ENCODE measurements at places on chromosomes 6 and 20. TPM values are rescaled to one million over a fixed set of nuclear protein-coding genes. Genes with fewer than 3 reads are reported as not detected.

Gene LPA
- 0.32 TPM for polyA plus RNA-seq

DNA sequence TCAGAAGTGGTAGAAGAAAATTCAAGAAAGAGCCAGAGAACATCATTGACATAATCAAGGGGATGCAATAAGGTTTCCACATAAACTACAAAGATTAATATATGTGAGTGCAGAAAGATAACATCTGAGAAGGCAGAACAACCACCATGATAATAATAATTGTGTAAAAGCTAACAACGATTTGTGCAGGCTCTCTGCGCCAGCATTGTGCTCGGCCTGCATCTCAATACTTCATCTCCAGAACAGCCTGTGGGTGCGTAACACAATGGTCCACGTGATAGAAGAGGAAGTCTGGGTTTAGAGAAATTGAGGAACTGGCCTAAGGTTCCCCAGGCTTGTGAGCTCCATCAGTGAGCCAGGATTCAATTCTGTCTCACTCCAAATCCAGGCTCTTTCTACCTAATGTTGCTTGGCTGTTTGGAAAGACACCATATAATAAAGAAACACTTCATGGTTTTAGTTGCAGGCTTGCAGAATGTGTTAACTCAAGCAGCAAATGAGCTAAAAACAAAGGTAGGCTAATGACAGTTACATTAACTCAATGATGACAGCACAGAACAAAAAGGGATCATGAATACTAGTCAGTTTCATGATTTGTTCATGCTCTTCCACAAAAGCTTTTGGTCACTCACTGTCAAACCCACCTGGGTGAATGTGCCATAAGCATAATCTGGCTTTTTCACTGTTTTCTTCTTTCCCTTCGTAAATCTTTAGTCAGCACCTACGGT, 71.2 kb downstream of the LY86 start:
- no peak for DNase-seq

- no peak for DNase-seq
Measured at GRCh38 chr6:158895661-158896060, 76.5 kb upstream of the EZR start.

DNA sequence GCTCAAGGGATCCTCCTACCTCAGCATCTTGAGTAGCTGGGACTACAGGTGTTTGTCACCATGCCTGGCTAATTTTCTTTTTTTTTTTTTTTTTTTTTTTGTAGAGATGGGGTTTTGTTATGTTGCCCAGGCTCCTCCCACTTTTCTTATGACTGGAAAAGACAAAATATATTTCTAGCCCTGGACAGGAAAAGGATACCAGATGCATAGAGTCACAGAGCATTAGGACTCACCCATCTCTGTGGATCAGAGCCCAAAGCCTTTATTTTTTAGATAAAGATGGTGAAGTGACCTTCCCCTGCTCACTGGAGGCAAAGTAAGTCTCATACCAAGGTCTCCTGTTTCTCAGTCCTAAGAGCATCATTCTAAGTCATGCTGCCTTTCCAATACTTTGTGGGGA, 3.4 kb downstream of the TRIM10 start:
- no peak for DNase-seq

GRCh38 chr6:56368491-56368890, 121.1 kb upstream of the COL21A1 start:
- no peak for DNase-seq

Gene NRM
- 33.4 TPM for polyA plus RNA-seq

Gene NRSN1
- polyA plus RNA-seq = 0.31 TPM

Gene BCAS1
- polyA plus RNA-seq = 3.3 TPM

GRCh38 chr6:19824058-19824807, 12.9 kb upstream of the ID4 start:
- DNase-seq = no peak

DNA sequence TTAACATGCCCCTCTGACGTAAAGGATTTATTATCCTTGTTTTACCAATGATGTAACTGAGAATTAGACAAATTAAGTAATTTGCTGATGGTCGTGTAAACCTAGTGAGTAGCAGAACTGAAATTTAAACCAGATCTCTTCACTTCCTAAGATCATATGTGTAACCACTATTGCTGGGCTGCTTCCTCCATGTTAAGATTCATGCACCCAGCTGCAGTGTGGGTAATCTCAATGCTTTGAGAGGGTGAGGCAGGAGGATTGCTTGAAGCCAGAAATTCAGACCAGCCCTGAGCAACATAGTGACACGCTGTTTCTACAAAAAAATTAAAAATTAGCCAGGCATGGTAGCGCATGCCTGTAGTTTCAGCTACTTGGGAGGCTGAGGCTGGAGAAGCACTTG, 97.9 kb downstream of the L3MBTL3 start:
- DNase-seq = no peak

DNA sequence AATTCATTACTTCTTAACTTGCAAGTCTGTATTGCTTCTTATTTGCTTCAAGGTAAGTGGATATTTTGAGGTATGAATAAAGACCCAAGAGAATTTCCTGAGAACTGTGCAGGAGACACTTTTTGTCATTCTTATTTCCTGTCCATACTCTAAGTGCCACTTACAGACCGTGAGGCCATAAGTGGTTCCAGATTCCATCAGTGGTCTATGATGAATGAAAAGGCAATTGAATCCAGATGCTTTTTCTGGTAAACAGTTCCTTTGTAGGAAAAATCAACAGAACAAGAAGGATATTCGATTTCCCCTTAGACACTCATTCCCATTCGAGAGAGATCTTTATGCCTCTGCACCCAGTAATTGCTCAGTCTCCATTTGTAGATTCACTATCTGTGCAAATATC, 58.3 kb upstream of the PDE10A start:
- DNase-seq = no peak

GRCh38 chr6:31659649-31660380, 763 bp downstream of the C6orf47 start:
- DNase-seq = no peak

Gene MYO6
- polyA plus RNA-seq = 103 TPM

GRCh38 chr6:151535476-151536187, 41.8 kb downstream of the CCDC170 start:
- DNase-seq = no peak

DNA sequence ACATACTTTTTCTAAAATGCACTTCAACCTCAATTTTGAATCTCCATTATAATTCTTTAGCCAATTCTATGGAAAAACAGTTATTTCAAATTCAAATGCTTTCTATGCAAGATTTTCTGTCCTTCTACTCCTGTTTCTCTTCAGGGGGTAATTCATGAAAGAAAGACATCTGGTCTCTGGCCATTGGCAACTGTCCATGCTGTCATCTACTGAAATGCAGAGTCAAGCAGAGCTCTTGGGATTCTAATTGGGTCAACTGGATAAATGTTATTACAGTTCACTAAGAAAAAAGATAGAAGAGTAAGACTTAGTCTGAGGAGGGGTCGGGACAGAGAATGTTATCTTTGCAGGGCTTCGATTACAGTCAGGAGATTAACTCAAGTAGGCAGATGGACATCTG, 22.0 kb upstream of the BMP5 start:
- no peak for DNase-seq

Gene SNX9
- 44.8 TPM for polyA plus RNA-seq

GRCh38 chr20:23917024-23917725, 37.6 kb upstream of the CST5 start:
- no peak for DNase-seq

Gene SNAP25
- polyA plus RNA-seq = 6.3 TPM

Gene HLA-DOB
- 0.26 TPM for polyA plus RNA-seq

Gene TMEM200A
- 26.4 TPM for polyA plus RNA-seq

Gene CLVS2
- polyA plus RNA-seq = 0.19 TPM

DNA sequence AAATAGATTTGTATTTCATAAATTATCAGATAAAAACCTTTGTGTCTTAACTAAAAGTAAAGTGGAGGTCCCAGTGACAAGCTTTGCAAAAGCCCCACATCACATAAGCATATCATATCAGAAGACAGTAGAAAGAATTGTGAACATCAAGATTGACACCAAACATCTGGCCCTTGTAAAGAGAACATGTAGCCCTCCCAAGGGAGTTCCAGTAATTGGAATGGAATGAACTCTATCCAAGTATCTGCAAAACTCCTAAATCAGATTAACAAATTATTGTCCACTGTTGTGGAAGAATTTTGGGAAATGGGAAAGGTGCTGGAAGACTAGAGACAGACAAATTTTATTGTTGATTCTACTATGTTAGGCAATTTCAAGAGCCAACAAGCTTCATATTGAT, 268.8 kb downstream of the KCNQ5 start:
- DNase-seq = no peak

DNA sequence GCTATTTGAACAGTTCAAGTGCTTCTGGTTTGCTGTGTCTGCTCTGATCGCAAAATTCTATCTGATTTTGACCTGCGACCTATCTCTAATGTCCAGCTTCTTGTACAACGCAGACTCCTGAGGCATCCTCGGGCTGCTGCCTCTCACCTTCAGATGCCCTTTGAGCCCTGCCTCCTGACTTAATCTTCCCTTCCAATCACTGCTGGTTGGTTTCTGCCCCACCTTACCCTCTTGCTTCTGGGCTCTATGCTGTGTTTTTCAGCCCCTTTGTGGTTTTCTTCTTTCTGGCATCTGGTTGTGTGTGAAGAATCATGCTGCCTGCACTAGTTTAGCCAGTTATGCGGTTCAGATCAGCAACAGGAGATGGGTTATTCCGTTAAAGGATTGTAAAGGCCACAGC, 131.2 kb upstream of the THEMIS start:
- DNase-seq = no peak

GRCh38 chr6:47670851-47671250, 27.5 kb upstream of the ADGRF4 start:
- DNase-seq = no peak

- no peak for DNase-seq
Measured at GRCh38 chr6:15063253-15063853, 182.5 kb upstream of the JARID2 start.

DNA sequence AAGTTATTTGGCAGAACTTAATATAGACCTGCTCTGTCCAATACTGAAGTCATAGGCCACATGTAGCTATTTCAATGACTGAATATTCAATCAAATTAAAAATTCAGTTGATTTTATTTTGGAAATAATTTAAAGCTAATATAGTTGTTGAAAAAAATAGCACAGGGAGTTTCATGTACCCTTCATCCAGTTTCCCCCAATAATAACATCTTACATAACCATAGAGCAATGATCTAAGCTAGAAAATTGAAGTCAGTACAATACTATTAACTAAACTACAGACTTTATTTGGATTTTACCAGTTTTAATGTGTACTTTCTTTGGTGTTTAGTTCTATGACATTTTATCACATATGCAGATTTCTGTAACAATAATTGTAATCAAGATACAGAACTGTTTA, 212.2 kb upstream of the HDDC2 start:
- DNase-seq = no peak

GRCh38 chr6:105907301-105907700, 178.8 kb upstream of the PRDM1 start:
- DNase-seq = no peak

GRCh38 chr6:82084324-82084920, 163.1 kb downstream of the IBTK start:
- no peak for DNase-seq

DNA sequence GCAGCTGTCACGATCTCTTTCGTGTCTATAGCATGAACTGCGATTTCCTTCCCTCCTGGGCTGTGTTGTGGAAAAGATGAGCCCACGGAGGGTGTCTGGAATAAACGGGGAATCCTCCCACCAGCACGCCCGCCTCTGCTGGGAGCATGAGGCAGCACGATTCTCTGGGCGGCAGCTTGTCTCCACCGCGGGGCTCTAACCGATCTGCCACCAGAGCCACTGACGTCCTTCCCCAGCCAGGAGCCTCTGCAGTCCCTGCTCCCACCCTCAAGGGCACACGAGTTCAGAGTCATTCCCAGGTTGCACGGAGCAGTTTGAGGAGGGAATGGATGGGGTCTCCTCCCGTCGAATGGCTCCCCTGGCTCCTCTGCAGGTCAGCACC, 197.6 kb downstream of the DLL1 start:
- DNase-seq = no peak

Gene HUS1B
- polyA plus RNA-seq = not detected

Gene LGSN
- 0.71 TPM for polyA plus RNA-seq

GRCh38 chr6:122753688-122754056, 25.8 kb upstream of the FABP7 start:
- no peak for DNase-seq

- no peak for DNase-seq
Measured at GRCh38 chr6:70819646-70820045, 137.2 kb downstream of the B3GAT2 start.

DNA sequence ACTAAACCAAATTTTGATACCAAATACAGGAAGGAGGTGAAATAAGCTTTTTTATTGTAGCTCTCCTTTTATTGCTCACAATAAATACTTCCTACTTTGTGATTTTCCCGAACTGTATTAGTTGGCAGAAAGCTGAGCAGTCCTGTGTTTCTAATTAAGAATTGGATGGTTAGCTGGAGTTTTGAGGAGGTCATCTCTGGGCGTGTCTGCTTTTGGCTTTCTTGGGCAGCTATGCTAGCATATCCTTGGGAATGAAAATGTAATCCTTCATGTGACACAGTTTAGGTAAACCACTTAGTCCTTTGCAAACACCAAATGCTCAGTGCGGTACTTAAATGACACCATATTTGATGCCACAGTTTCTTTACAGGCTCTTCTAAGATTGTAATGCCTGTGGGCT, 67.5 kb downstream of the MTHFD1L start:
- no peak for DNase-seq

- DNase-seq = no peak
Measured at GRCh38 chr6:19755181-19755580, 82.0 kb upstream of the ID4 start.

Gene OPRL1
- 0.67 TPM for polyA plus RNA-seq

DNA sequence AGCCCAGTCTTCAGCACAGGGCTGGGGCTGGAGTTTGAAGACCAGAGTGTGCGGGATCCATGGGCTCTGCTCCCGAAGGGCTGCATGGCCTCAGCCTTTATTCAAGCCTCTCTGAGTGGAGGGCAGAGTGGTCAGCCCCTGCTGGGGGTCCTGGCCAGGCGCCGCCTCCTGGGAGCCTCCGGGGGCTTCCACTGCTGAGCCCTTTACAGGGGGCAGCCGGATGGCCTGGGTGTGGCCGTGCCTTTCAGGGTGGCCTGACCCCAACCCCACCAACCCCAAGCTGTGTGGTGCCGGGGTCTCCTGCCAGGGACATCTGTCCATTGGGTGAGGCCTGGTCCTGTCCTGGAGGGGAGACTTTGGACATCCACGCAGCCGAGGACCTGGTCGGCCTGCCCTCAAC, 76.0 kb upstream of the SLCO4A1 start:
- DNase-seq = no peak

GRCh38 chr6:38030380-38030779, 210.9 kb downstream of the ZFAND3 start:
- no peak for DNase-seq

DNA sequence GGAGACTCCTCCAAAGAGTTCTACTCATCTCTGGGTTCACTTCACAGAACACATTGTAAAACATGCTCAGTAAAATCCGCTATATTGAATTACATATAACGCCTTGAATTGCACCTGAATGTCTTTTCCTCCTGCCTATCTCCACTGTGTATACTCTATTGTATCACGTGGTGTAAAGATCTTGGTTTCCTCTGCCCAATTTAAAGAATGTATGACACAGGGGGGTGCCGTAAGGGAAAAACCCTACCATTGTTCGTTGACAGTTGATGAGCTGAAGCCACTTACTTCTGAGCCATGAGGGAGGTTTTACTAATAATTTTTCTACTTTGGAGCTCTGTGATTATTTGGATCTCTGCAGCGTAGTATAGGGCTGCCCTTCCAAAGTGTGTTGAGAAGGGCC, 6.0 kb downstream of the ASF1A start:
- DNase-seq = no peak

- no peak for DNase-seq
Measured at GRCh38 chr20:44803383-44803941, 6.9 kb downstream of the RIMS4 start.

GRCh38 chr6:69570106-69570505, 226.7 kb downstream of the LMBRD1 start:
- no peak for DNase-seq

Gene ZBP1
- not detected for polyA plus RNA-seq

Gene PSORS1C2
- polyA plus RNA-seq = not detected

Measured in right renal cortex interstitium (tissue), 3 donors.